ENCODE measurements at places on chromosomes 5 and 9. TPM values are rescaled to one million over a fixed set of nuclear protein-coding genes. Genes with fewer than 3 reads are reported as not detected.

The RAD23B gene
- 68.1 TPM for total RNA-seq

The ADAMTSL1 gene
- not detected for total RNA-seq

The RORB gene
- not detected for total RNA-seq

The BRINP1 gene
- total RNA-seq = not detected

The DROSHA gene
- 28.8 TPM for total RNA-seq
